Retinal pigment epithelial cell (primary cell): ENCODE measurements at places on chromosomes 7 and 10.

DNA sequence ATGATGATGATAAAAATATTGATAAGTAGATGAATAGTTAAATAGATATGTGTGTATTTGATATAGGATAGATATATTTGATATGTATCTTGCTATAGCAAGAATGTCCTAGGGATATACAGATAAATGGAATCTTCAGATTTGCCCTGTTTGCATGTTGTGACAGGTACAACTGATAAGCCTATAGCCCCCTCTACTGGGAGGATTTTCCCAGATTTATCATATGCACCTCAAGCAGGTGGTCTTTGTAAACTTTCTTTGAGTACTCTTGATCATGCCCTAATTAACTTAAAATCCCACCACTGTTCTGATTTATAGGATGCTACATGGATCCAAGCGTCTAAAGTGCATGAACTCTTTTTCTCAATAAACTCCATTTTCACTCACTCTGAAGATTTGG, 1050.7 kb downstream of the SORCS3 start:
- DNase-seq: peak; percentile 18

GRCh38 chr7:78206769-78207168, 408.2 kb downstream of the PHTF2 start:
- no peak for DNase-seq

DNA sequence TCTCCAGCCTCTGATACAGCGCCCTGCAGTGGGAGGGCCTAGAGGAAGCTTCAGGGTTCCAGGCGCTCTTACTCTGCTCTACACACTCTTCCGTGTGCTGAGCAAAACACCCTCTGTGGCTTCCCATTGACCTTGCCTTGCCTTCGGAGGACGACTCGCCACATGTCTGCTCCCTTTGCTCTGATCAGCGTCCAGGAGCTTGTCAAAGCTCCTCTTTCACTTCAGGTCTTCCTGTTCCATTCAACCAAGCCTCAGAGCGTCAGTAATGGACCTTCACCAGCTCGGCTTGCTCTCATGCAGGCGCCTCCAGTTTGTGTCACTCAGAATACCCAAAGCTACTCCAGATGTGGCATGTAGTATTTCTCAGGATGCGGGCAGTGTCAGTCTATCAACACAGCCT, 173.9 kb downstream of the ARID5B start:
- DNase-seq: no peak

GRCh38 chr7:69246758-69247157, 351.5 kb upstream of the AUTS2 start:
- DNase-seq: no peak

GRCh38 chr10:78829565-78829964, 239.2 kb upstream of the ZMIZ1 start:
- DNase-seq: no peak

- peak; percentile 40 for DNase-seq
These were observed 49.2 kb upstream of the ANKRD1 start for GRCh38 chr10:90969947-90970673.

DNA sequence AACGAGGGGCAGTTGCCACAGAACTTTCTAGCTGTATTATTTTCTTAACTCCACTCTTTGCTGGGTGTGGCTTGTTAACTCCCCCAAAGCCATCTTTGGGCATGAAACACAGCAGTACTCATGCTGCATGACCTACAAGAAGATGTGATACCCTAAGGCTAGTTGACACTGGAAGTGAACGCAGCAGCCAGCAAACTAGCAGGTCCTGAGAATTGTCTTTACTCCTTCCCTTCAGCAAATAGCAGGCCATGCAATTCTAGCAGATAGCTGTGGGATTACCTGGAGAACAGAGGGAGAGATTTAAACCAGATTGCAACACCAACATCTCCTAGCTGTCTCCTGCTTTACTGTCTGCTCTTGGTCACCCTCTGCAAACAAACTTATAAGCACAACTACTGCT, 688.0 kb upstream of the ZWINT start:
- DNase-seq: no peak

GRCh38 chr10:132826524-132827422, 40.8 kb upstream of the NKX6-2 start:
- DNase-seq: no peak

DNA sequence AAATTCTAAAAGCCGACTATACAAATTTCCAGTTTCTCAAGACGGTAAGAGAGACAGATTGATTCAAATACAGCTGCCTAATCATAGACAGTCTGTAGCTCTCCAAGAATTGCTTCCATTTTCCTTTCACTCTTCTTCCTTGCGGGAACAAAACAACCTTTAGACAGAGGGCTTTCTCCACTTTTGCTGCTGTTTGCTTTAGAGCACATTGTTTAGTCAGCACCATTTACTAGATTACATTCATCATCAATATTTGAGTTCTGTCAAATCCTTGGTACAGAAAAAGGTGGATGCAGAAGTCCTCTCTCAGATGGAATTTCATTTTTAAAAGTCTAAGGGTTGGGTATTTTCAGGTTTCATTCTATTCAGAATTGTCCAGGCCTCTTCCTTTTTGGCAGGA, 137.4 kb downstream of the CHRM2 start:
- DNase-seq: no peak

DNA sequence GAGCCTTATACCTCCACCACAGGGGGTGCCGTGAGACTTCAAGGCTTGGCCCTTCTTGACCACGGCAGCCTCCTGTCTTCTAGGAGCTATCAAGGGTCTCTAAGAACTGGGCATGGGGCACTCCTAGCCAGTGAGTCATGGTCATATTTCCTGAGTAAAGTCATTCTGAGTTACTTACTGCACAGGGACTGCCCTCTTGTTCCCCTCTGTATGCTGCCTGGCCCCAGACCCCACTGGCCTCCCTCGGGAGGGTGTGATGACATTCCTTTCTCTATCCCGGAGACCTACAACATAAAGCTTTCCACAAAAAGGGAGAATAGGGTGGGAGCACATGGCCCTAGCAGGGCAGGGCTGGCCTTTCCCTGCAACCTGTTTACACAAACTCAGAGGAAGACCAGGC, 21.4 kb downstream of the DPCD start:
- DNase-seq: peak; percentile 26

- DNase-seq: no peak
These were observed 114.8 kb downstream of the RAB18 start for GRCh38 chr10:27618906-27619305.

DNA sequence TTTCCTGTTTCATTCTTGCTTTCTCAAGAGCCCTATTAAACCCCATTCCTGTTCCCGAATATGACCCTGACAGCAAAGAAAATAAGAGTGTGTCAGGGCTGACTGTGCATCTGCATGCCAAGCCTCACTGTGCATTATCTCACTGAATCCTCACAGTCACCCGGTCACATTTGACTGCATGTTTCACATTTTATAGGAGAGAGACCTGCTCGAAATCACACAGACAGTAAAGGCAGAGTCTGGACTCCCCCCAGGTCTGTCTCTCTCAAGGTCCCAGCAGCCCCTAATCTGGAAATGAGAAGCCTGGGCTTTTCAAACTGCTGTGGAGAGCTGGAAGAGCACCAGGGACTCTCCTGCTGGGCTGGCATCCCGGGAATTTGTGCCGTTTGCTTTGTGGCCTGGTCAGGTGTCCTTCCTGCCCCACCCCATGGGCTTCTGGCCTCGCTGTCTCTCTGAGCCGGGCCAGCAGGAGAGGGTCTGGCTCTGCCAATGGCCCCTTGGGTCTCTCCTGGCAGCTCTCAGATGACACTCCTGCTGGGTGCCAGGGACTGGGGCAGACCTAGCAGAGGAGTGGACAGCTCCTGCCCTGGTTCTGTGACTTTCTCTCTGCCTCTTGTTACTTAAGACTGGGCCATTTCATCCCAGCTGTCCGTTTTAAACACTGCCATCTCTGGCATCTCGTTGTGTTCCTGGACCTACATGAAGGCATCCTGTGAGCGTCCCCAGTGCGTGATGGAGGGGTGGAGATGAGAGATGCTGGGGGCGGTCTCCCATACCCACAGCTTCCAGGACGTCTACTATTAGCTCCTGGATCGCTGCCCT, 173.6 kb downstream of the ARHGAP12 start:
- DNase-seq: no peak

- DNase-seq: no peak
These were observed 31.7 kb upstream of the SLC18A3 start for GRCh38 chr10:49578392-49578791.

DNA sequence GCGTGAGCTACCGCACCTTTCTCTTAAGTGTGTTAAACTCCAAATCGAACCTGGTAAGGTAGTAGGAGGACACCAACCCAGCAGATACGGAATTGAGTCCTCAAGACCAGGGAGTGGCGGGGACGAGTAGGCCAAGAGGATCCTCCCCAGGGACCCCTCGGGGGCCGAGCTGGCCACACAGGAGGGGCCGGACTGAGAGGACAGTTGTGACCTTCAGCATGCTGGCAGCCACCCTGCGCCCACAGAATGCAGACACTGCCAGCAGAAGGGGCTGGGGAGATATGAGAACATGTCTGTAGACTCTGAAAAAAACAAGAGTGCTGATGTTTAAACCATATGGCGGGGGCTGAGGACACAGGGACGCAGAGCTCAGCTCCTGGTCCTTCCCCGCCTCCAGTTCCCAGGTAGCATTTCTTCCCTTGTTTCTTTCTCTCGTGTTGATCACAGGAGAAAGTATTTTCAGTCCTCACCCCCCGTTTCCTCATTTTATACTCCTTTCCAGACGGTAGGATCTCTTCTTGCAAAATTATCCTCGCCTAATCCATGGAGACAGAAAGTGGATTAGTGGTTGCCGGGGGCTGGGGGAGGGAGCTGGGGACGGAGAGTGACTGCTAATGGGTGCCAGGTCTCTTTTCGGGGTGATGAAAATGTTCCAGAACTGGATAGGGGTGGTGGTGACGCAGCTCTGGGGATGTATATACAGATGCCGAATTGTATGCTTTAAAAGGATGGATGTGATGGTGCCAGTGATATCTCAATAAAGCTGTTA, 11.5 kb upstream of the UNCX start:
- DNase-seq: no peak

- no peak for DNase-seq
These were observed 102.4 kb downstream of the EXOC4 start for GRCh38 chr7:133355325-133355708.

DNA sequence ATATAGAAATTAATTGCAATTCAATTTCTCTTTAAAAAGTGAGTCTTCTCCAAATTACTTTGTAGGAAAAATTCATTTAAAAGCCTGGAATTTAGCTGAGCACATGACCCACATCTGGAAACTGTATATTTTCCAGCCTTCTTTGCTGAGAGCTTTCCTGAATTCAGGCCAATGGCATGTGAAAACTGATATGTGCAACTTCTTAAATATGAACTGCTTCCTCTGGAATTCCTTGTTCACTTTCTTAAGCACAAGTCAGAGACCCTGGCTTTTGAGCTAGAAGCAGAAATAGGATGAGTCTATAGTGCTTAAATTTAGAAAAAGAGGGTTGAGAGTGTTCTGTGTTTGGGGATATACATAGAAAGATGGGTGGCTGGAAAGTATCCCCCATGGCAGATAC, 365.1 kb upstream of the MTPN start:
- no peak for DNase-seq

DNA sequence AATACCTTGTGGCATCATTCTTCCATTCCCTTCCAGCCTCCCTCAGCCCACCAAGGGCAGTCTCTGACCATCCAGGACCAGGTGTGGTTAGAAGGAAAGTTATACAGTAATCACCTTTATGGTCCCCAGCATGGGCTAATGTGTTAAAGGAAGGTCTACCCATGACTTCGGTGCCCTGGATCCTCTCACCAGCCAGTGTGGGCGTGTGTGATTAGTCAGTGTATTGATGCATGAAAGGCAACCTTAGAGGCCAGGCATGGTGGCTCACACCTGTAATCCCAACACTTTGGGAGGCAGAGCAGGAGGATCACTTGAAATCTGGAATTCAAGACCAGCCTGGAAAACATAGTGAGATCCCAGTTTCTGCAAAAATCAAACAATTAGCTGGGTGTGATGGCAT, 88.9 kb downstream of the APBB1IP start:
- no peak for DNase-seq

DNA sequence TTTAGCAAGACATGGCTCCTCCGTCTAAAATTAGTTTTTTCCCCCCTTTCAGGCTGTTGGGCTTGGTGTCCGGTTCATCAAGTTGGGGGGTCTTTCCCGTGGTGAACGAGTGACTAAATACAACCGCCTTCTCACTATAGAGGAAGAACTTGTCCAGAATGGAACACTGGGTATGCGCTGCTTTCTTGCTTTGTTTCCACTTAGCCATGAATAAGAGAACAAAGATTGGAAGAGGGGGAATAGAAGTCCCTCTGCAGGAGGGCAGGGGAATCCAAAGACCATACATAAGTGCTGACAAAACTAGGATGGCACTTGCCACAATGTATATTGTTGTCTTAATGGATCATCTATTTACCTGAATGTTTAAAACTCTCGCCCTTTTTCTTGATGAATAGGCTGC, 30.5 kb downstream of the ENO4 start:
- DNase-seq: no peak

DNA sequence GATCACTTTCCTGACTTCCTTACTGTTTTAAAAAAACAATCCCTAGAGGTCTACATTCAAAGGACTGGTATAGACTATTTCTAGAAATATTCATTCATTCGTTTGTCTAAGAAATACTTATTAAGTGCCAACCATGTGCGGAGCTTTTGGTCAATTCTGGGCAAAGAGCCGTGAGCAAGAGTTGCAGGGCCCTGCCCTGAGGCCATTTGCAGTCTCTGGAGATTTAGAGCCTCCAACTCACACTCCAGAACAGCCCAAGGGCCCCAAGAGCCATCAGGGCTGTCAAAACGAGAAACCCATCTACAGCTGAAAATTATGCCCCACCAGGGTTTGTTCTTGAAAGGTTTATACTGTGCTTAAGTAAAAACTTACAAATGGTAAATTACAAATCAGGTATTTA, 16.2 kb downstream of the WDR91 start:
- DNase-seq: no peak

- DNase-seq: peak; percentile 15
These were observed 122.5 kb upstream of the C1QL3 start for GRCh38 chr10:16644146-16644545.

DNA sequence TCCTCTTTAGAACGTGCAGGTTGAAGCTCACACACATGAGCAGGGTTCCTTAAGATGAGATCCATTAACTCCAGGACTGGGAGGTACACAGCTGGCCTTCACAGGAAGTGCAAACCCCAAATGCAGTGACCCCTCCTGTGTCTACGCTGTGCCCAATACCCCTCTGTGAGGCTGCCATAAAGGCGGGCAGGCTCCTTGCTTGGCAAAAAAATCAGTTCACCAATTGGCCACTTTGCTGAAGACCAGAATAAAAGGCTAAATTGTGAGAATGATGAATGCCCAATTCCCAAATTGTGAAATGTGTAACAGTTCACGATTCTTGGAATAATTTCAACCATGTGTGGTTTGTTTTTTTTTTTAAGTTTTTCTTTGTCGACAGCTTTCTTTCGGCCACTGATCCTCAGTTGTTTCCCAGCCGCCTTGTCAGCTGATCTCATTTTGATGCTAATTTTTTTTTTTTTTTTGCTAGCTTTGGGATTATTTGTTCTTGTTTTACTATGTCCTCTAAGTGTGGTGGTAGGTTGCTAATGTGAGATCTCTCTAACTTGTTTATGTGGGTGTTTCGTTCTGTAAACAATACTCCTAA, 101.9 kb upstream of the PRSS58 start:
- DNase-seq: no peak

DNA sequence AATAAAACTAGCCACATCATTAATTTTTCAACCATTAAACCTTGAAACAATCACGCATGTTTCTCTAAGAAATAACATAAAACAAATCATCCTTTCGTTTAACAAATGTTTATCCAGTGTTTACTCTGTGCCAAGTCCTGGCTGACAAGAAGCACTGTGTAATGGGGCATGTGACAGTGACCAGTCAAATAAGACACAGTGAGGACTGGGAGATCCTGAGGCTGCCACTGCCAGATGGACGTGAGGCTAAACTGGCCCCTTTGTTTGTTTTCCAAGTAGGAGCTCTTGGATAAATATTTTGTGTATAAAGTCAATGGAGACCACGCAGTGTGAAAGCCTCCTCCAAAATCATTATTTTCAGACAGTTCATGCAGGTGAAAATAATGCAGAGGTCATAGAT, 626.2 kb downstream of the SUGCT start:
- DNase-seq: no peak
